ENCODE measurements at places on chromosomes 5 and 9.
A peak's percentile ranks its signal among the peaks of the same experiment; 100 is the strongest.

- no peak for DNase-seq
Observed at GRCh38 chr5:2750758-2751464, 566 bp downstream of the IRX2 start.

GRCh38 chr5:55236800-55237199 lies 3.4 kb upstream of the CCNO start:
- DNase-seq = no peak

DNA sequence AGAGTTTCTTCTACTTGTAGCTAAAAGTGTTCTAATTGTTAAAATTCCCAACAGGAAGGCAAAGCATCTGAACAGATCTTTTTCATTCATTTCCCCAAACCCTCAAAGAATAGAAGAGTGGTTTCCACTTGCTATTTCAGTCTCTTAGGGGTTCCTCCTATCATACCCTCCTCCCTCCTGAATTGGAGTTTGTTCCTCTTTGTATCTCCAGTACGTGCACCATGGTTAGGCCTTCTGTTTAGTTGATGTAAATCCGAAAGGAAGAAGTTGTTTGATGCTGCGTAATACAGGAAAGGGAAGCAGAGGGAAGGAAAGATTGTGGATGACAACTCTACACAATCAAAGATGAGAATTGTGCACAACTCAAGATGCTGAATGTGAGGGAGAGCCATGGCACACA lies 303.6 kb downstream of the PIK3R1 start:
- no peak for DNase-seq

DNA sequence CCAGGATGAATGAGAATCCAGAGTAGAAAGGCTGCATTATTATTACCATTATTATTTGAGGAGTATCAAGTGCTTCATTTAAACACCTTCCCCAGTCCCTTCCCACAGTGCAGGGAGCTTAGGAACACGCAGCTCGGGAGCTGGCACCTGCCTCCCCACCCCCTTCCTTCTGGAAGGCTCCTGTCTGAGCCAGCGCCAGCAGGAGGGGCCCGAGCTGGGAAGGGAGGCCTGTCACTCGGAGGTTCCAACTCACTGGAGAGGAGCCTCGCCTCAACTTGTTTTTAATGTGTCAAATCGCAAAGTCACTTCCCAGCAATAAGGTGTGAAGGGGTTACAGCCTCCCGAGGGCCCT lies 156.4 kb upstream of the IRX4 start:
- DNase-seq = no peak

- DNase-seq = no peak
Observed at GRCh38 chr9:27347889-27348288, 50.9 kb upstream of the EQTN start.

- no peak for DNase-seq
Observed at GRCh38 chr9:118446943-118447639, 742.9 kb downstream of the TLR4 start.

DNA sequence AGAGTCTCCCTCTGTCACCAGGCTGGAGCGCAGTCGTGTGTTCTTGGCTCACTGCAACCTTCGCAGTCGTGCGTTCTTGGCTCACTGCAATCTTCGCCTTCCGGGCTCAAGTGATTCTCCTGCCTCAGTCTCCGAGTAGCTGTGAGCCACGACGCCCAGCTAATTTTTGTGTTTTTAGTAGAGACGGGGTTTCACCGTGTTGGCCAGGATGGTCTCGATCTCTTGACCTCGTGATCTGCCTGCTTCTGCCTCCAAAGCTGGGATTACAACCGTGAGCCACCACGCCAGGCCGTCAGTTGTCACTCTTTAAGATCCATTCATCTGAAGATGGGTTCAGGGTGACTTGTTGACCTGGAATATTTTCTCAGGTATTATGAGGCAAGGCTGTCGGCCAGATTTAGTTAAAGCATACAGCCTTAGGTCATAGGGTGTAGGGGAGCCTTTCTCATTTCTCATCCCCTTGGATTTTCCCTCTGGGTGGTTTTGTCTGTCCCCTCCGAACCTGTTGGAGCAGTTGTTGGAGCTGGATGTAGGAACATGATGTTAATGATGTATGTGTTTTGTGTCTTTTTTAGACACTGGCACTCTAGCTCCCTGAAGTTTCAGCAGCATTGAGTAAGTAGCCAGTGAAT lies 1.6 kb downstream of the SLC22A5 start:
- DNase-seq = no peak

- no peak for DNase-seq
Observed at GRCh38 chr9:84937180-84937579, 267.7 kb downstream of the NTRK2 start.

DNA sequence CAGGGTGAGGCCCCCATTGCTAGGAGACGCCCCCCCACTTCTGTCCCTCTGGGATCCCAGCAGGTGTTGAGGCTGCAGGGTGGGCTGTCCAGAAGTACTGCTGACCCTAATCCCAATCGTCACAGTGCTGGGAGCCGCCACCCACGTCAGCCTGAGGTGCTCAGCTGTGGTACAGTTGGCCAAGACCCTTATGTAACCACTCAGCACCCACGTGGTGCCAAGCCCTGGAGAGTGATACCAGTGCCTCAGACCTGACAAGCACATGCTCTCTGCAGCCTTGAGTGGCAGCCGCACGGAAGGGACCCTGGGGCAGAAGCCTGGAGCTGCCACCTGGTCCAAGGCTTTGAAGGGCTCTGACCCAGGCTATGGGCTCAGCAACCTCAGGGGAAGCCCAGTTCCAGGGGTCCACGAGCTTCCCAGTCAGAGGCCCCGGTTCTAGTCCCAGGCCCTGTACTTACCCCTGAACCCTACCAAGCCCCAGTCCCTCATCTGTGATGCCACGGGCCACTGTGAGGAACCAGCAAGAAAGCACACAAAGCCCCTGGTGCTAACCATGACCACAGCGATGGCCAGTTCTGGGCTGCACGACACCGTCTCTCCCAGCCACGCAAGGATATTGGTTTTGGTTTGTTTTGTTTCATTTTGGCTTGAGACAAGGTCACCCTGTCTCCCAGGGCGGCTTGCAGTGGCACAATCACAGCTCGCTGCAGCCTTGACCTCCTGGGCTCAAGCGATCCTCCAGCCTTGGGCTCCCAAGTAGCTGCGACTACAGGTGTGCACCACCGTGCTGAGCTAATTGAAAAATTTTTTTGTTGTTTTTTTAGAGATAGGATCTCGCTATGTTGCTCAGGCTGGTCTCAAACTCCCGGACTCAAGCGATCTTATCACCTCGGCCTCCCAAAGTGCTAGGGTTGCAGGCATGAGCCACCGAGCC lies 50.7 kb downstream of the DBH start:
- no peak for DNase-seq

- DNase-seq = no peak
Observed at GRCh38 chr9:75190762-75191161, 102.4 kb downstream of the OSTF1 start.

DNA sequence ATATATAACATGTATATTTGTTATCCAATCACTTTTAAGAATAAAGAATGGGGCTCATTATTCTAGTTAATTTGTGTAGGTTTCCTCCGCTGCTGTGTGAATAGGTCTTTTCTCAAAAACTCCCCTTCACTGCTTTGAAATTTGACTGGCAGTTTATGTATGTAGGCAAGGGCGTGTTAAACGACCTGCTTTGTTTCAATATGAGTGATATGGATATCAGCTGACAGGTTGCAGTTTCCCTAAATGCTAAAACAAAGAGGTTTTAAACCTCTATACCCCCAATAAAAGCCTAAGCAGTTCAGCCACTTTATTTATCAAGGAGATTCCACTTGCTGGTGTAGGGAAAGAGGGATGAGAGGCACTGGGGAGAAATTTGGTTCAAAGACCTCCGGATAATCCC lies 159.6 kb downstream of the TMEM167A start:
- DNase-seq = no peak

- no peak for DNase-seq
Observed at GRCh38 chr9:94720846-94721549, 5.5 kb upstream of the AOPEP start.

GRCh38 chr5:98755406-98755805 lies 18.1 kb upstream of the RGMB start:
- no peak for DNase-seq

DNA sequence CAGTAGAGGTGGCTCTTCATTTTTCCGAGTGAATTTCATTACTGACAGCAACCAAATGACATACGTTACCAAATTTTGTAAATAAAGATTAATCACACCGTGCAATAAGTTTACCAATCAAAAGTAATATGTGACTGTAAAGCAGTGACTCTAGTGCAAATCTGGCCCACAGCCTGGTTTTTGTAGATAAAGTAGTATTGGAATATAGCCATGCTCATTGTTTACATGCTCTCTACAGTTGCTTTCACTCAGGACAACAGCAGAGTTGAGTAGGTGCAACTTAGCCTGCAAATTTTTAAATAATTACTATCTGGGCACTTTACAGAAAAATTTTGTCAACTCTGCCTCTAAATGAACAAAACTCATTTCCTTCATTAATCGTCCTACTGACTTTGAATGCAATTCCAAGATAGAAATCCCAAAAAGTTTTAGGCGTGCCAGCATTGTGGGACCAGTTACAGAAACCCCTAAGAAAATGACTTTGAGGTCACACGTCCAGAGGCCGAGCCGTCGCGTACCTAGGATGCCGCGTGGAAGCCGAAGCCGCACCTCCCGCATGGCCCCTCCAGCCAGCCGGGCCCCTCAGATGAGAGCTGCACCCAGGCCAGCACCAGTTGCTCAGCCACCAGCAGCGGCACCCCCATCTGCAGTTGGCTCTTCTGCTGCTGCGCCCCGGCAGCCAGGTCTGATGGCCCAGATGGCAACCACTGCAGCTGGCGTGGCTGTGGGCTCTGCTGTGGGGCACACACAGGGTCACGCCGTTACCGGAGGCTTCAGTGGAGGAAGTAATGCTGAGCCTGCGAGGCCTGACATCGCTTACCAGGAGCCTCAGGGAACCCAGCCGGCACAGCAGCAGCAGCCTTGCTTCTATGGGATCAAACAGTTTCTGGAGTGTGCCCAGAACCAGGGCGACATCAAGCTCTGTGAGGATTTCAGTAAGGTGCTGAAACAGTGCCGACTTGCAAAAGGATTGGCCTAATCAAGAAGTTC lies 180.7 kb upstream of the TLE4 start:
- DNase-seq = no peak

GRCh38 chr5:99702565-99702964 lies 773.8 kb upstream of the CHD1 start:
- DNase-seq = no peak

GRCh38 chr5:95780597-95780996 lies 41.9 kb downstream of the GLRX start:
- no peak for DNase-seq

GRCh38 chr5:97163360-97163764 lies 19.7 kb downstream of the RIOK2 start:
- DNase-seq = no peak

- DNase-seq = no peak
Observed at GRCh38 chr5:2213121-2213730, 330.5 kb upstream of the IRX4 start.

- peak; percentile 53 for DNase-seq
Observed at GRCh38 chr5:36875790-36876298, 725 bp upstream of the NIPBL start.

GRCh38 chr9:76359365-76359764 lies 34.9 kb downstream of the RFK start:
- no peak for DNase-seq

DNA sequence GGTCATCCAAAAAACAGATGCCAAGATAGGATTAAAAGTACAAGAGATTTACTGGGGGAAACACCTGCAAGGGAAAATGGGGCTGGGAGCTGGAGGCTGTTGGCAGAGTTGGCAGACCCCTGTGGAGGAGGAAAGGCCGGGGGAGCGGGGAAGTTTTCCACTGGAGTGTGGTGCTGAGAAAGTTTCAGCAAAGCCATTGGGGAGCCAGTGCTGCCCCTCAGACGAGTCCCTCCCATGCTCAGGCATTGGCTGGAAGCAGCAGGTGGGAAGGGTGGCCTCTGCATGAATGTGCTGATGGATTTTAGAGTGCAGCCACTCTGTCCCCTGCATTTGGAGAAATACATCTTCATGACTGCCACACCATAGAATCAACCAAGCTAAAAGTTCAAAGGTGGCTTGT lies 52.8 kb downstream of the TTC1 start:
- no peak for DNase-seq

DNA sequence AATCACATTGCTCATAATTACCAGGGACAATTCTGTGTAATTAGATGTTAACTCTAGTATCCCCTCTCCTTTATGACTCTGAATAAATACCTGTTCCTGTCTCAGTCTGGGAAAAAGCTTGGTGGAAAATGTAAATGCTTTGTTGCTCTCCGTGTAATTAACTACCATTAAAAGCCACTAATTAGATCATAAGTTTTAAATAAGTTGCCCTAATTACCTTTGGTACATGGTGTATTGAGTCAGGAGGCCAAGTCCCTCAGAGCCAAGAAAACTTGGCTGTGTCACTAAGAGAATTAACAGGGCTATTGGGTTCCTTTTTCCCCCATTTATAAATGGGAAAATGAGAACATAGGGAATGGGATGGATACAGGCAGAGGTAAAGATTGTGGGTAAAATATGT lies 617.6 kb downstream of the TLR4 start:
- DNase-seq = no peak

DNA sequence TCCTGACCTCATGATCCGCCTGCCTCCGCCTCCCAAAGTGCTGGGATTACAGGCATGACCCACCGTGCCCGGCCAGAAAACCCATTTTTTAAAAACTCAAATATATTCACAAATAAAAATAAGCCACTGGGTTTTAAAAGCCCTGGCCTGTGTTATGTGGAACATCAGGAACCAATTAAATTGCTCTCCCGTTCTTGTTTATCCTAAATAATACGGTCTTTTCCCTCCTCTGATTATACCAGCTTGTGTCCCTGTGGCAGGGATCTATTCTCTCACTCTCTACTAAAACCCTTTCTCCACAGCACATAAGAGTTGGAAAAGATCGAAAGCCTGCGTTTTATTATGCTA lies 30.1 kb upstream of the LPAR1 start:
- DNase-seq = no peak

DNA sequence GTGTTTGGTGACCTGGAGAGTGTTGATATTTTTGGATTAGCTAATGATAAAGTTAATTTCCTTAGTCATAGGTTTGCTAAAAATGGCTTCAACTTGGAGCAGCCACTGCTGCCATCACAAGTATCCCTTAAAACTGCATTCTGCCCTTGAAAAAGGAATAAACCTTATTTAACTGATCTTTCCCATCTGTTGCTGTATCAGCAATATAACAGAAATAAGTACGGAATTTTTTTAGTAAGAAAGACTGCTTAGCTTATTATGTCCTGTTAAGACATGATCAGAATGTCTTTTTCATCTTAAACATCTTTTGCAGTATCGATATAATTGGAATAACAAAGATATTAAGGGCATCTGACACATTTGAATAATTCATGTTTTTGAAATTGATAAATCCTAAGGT lies 75.7 kb downstream of the LNPEP start:
- no peak for DNase-seq

GRCh38 chr5:132226516-132227234 lies 978 bp downstream of the P4HA2 start:
- DNase-seq = no peak

- no peak for DNase-seq
Observed at GRCh38 chr9:115192835-115193525, 75.0 kb upstream of the TNC start.

Data from stimulated activated CD8-positive, alpha-beta memory T cell treated with anti-CD3 and anti-CD28 coated beads, Interleukin-4, amount 100 ng/mL, for 4 hours (primary cell).